ENCODE measurements at places on chromosomes 7 and 10. TPM values are rescaled to one million over a fixed set of nuclear protein-coding genes. Genes with fewer than 3 reads are reported as not detected.

FAM237B gene
- total RNA-seq = under 0.01 TPM

ABCB4 gene
- total RNA-seq = 0.28 TPM

VAX1 gene
- not detected for total RNA-seq

OR2A12 gene
- total RNA-seq = not detected

TFAM gene
- 22.8 TPM for total RNA-seq

HUS1 gene
- 19.2 TPM for total RNA-seq

Data from regular cardiac myocyte (primary cell).